Stimulated activated CD4-positive, alpha-beta T cell treated with anti-CD3 and anti-CD28 coated beads, Interleukin-1b, Interleukin-23, amount 100 ng/mL, for 1 hour (primary cell): ENCODE measurements at places on chromosomes 11 and 22.

DNA sequence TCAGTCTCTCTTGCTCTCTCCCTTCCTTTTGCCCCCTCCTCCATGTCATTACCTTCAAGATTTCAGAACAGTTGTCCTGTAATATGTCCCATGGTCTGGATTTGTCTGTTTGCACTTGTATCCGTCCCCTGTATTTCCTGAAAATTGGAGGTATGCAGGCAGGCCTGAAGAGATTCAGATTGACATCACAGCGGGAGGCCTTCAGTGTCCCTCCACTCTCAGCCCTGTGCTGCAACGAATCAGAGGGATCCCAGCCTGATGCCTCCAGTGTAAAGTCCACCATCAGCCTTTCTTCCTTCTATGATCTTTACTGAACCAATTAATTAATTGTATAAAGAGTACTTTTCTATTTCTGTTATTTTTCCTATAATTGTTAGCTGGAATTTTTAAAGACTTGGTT, 57.3 kb downstream of the ELMOD1 start:
- no peak for DNase-seq

- DNase-seq: no peak
These were observed 877.0 kb downstream of the OPCML start for GRCh38 chr11:132655187-132655855.

GRCh38 chr22:41668971-41669911, 19.4 kb downstream of the SNU13 start:
- DNase-seq: no peak

DNA sequence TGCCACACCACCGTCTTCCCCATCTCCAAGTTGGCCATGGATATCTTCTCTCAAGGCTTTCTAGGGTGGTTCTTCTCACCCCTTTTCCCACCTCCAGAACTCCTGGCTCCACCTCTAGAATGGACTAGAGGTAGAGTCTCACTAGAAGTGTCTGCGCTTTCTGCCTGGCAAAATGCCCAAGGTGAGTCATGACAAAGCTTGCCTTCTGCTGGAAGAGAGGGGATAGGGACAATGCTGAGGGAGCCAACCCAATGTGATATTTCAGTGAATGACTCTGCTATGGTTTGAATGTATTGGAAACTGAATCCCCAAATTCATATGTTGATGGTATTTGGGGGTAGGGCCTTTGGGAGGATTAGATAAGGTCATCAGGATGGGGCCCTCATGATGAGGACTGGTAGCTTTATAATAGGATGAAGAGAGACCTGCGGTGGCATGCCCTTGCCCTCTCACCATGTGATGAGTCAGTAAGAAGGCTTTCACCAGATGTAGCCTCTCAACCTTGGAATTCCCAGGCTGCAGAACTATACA, 4.1 kb upstream of the CD82 start:
- DNase-seq: no peak

DNA sequence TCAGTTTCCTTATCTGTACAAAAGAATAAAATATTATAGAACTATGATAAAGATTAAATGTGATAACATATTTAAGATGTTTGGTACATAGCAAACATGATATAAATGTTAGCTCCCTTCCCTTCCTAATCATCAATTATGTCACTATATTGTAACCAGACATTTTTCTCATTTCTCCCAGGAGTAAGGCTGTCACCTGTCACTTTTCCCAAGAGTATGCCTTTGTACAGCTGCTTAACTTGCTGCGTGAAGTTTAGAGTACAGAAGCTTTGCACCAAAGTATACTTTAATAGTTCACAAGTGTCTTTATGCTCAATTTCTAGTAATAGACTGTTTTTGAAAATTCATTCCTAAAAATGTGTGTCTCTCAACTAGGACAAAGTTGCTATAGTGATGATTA, 186.9 kb downstream of the DLG2 start:
- DNase-seq: no peak

DNA sequence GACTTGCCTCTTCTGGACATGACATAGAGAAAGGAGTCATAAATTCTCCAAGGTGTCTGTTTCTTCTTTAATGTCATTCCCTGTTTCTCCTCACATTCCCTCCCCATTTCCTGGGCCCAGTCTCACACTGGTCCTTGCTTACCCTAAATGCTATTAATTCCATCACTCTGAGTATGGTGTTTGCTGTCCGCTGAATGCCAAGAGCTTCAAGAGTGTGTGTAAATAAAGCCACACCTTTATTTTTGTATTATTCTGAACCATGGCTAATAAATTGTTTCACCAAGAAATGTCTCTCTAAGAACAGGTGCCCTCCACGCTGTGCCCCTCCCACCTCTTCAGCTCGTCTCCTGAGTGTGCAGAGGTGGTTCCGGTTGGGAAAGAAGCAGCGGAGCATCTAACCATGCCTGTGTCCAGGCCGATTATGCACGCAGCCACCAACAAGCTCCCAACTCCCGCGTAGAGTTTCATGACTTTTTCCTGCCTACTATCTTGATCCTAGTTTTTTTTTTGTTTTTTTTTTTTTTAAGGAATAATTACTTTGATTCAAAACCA, 8.6 kb downstream of the TMEM121B start:
- DNase-seq: no peak

GRCh38 chr11:111419641-111420327, 40.7 kb upstream of the POU2AF1 start:
- DNase-seq: no peak

DNA sequence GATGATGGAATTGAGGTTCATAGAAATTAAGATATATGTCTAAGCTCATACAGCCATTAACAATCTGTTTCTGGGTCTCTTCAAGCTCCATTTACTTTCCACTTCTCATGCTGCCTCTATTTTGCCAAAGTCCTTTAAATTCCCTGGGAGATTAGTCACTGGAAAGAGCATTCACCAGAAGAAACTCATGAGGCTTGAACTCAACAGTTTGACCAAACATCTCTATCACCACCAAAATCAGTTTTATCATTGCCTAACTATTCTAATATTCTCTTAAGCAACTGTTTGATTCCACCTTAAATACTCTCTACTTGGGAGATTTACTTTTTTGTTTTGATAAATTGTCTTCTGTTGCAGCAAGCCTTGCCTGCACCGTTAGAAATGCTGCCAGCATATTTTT, 881.3 kb downstream of the KCNA4 start:
- DNase-seq: no peak

GRCh38 chr11:11814614-11815452, 26.9 kb upstream of the USP47 start:
- no peak for DNase-seq

- no peak for DNase-seq
These were observed 192.6 kb upstream of the NARS2 start for GRCh38 chr11:78767027-78767932.

DNA sequence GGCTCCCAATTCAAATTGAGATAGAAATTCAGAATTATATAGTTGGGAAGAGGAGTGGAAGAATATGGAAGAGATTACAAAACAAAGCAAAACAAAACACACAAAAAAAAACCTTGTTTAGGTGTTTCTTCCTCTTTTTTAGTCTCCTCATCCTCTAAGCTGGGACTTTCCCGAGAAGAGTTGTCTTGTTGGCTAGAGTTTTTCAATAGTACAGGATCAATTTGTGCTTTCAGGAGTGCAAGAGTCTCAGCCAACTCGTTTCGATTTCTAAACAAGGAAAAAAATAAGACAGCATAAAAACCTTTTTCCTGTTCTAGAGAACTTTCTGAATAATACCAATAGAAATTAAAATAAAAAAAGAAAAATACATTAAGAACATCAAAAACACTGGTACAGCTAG, 87.8 kb upstream of the CLNS1A start:
- DNase-seq: no peak

DNA sequence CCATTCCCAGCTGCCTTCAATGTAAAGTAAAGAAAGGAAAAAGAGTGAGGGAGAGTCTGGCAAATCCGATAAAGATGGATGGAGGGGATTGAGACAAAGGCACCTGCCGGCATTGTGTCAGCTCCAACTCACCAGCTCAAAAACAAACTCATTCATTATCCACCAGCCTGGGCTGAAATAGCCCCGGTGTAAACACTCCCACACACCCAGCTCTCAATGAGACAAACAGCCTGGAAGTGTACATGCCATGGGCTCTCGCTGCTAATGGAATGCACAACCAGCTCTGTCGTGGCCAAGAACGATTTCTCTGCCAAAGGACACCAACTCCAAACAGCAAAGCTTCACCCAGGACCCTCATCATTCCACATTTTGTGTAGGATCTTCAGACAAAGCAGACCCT, 89.3 kb upstream of the OPCML start:
- DNase-seq: no peak

- no peak for DNase-seq
These were observed 90.7 kb downstream of the RTL6 start for GRCh38 chr22:44407171-44407986.

DNA sequence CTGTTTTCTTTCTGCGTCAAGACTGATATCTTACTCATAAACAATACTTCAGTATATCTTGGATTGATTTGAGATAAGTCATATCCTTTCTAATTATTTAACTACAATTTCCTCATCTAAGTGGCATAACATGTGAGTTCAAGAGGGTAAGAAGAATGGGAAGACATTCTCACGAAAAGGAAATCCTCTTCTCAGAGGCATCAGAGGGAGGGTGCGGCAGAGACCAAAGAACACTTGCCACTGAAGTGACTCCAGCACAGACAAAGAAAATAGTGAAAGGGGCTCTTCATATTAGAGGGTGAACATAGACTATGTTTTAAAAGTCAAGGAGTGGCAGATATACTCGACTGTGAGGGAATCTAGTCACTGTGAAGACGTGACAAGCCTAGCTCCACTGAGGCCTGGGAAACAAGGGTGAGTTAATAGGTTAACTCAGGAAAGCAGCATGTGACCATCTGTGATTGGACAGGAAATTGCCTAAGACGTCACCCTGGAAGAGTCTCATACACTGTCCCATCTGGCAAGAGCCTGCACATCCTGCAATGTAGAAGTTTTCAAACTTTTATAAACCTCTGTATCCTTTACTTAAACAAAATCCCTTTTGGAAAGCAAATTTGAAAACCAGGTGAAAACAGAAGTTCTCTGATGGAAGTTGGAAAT, 1.9 kb upstream of the MMP1 start:
- no peak for DNase-seq

DNA sequence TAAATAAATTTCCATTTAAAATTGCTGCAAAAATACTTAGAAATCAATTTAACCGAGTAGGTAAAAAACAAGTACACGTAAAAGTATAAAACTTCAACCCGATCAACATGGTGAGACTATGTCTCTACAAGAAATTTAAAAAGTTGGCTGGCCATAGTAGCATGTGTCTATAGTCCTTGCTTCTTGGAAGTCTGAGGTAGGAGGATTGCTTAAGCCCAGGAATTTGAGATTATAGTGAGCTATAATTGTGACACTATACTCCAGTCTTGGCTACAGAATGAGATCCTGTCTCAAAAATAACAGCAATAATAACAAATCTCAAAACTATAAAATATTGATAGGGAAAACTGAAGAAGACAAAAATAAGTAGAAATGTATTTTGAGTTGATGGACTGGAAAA, 11.1 kb downstream of the CASP4 start:
- no peak for DNase-seq

GRCh38 chr22:50516068-50516467, 8.0 kb downstream of the NCAPH2 start:
- no peak for DNase-seq

DNA sequence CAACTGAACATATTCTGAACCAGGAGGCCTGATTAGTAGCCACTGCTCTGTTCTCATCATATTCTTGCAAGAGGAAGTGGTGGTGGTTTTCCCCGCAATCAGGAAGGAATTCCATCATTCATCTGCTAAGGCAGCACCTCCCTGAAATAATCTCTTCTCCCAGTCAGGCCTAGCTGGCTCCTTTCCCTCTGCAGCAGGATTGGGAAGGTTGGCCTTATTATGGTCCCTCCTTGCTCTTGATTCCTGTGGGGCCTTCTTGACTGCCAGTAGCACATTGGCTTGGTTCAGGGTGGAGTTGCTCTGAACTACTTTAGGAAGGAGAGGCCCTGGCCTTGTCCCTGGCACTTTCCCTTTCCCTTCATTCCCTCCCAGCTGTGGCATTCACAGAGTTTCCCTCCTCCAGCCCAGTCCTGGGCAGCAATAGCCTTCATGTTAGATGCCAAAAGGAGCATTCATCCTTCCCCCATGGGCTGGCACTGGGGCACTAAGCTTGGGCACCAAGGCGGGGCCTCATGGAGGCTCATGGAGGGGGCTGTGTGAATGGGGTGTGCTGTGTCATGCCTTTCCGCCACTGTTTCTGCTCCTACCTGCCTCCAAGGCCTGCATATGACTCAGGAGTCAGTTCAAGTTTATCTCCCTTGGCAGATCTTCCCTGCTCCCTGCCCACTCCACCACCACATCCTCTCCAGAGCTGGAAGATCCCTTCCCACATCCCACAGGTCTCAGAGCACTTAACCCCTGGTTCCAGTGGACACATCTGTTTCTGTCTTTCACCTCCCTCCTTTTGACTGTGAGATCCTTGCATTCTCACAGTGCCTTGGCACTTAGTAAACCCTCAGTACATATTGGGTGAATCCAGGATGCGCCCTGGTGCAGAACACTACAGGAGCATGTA, 27.6 kb upstream of the CD44 start:
- DNase-seq: no peak

- DNase-seq: no peak
These were observed 22.6 kb upstream of the ADSL start for GRCh38 chr22:40323681-40324171.

DNA sequence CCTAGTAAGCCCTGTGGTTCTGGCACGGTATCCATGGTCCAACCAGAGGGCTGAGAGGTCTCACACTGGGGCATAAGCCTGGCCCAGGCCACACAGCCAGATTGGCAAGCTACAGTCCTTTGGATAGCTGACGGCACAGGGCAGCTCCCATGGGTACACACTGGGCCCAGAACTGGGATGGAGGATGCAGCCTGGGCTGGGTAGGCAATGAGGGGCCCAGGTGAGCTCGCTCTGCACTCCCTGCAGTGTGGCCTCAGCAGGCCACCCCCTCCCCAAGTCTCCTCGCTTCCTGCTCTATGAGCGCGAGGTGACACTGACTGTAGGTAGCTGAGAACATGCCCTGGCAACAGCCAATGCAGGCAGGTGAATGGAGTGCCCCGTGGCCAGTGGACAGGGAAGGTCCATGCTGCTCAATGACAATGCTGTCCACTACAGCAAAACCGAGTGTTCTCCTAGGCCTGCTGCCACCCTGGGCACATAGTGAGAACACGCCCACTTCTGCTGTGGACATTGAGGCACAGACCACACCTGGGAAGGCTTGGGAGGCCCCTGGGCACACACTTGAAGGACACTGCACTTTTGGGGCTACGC, 3.8 kb downstream of the ARVCF start:
- no peak for DNase-seq

GRCh38 chr11:5242933-5243815, 6.5 kb downstream of the HBG1 start:
- no peak for DNase-seq

DNA sequence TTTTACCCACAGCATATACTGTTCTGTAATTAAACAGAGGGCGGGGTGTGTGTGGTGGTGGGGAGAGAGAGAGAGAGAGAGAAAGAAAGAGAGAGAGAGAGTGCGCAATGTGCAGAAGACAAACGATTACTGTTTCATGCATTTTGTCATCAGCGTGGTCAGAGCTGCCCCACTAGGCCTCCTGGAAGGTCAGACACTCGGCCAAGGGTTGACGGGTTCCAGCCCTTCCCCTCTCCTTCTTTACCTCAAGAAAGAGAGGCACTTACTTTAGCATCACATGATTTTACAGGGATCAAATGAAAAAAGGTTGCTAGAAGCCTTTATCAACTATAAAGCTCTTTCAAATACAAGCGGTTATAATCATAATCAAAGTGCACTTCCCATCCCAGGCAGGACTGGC, 269.2 kb upstream of the SORL1-AS1 start:
- no peak for DNase-seq
